ENCODE measurements at places on chromosomes 1 and 21. TPM values are rescaled to one million over a fixed set of nuclear protein-coding genes. Genes with fewer than 3 reads are reported as not detected.

DNA sequence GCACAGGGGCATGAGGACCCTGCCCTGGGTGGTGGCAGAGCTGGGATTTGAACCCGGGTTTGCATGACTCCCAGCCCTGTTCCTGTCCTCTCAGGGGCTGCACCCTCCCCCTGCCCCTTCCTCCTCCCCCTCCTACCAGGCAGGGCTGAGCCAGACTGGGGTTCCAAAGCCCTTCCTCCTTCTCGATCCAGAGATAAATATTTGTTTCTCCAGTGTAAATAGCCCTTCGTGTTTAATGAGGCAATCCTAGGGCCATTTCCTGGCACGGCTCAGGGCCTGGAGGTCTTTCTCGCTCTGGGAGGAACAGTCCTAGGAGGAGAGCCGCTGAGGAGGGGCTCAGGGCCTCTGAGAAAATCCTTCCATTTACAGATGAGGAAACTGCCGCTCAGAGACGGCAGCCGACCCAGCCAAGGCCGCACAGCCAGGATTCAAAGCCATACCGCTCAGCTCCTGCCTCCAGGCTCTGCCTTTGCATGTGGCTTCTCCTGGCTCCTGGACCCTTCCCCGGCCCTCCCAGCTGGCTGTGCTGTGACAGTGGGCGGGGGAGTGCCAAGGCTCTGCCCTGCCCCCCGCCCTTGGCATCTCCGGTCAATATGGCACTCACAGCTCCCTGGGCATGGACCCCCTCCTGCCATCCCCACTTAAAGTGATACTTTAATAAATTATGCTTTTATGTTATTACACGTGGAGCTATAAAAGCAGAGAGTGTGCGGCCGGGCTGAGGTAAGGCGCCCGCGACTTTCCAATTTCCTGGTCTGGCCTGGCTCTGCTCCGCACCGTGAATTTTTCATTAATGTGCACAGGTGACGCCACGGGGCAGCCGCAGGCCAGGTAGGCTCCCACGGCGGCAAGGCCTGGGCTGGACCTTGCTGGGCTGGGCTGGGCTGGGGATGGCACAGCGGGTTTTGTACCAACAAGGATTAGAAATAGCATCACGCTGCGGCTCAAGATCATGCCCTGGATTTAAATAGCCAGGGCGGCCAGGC, 114.7 kb upstream of the WNT4 start:
- no peak overlapping the region for H3K27ac ChIP-seq
- H3K36me3 ChIP-seq: no peaks in the 10 kb centered on the region
- no peak overlapping the region for H3K4me3 ChIP-seq
- no peaks in the 10 kb centered on the region for H3K4me1 ChIP-seq
- DNase-seq: no peak

- H3K4me3 ChIP-seq: no peak overlapping the region
- H3K4me1 ChIP-seq: no peaks in the 10 kb centered on the region
- no peak overlapping the region for H3K27ac ChIP-seq
- peaks cover 4% of the 10 kb centered on the region for H3K36me3 ChIP-seq
Observed at GRCh38 chr1:1665815-1666251, 7.0 kb upstream of the CDK11B start.

DNA sequence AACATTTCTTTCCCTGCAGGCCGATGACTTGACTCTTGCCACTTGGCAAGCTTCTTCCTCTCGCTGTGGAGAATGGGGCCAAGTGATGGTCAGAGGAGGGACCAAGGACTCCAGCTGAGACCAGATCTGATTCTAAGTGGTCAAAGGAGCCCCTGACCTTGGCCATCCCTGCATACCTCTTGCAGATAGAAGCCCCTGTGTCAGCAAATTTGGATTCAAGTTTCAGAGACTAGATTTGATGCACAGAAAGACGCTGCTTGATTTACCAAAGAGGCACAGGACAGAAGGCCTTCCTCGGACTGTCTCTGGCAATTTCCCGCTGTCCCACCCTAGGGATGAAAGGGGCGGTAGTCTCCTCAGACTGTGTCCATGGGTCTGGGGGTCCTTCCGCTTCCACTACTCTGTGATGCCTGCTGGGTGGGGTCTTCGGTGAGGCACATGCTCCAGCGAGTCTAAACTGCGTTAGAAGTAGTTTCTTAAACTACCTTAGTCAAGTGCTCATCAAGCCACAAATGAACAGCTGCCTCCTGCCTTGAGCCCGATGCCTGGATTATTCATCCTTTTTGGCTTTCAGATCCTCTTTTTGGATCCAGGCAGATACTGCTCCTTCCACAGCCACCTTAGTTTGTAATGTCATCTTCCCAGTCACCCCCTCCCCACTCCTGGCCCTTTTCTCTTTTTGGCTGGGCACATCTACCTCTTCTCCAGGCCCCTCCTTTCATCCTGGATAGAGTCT, 31.8 kb upstream of the RBM15 start:
- no peak overlapping the region for H3K4me3 ChIP-seq
- no peak for DNase-seq
- no peak overlapping the region for H3K27ac ChIP-seq
- no peaks in the 10 kb centered on the region for H3K4me1 ChIP-seq
- H3K36me3 ChIP-seq: no peaks in the 10 kb centered on the region

- H3K27ac ChIP-seq: no peak overlapping the region
- DNase-seq: no peak
- no peaks in the 10 kb centered on the region for H3K27me3 ChIP-seq
- peaks cover 25% of the 10 kb centered on the region for H3K36me3 ChIP-seq
Observed at GRCh38 chr1:67005068-67005467, 48.9 kb downstream of the SLC35D1 start.

DNA sequence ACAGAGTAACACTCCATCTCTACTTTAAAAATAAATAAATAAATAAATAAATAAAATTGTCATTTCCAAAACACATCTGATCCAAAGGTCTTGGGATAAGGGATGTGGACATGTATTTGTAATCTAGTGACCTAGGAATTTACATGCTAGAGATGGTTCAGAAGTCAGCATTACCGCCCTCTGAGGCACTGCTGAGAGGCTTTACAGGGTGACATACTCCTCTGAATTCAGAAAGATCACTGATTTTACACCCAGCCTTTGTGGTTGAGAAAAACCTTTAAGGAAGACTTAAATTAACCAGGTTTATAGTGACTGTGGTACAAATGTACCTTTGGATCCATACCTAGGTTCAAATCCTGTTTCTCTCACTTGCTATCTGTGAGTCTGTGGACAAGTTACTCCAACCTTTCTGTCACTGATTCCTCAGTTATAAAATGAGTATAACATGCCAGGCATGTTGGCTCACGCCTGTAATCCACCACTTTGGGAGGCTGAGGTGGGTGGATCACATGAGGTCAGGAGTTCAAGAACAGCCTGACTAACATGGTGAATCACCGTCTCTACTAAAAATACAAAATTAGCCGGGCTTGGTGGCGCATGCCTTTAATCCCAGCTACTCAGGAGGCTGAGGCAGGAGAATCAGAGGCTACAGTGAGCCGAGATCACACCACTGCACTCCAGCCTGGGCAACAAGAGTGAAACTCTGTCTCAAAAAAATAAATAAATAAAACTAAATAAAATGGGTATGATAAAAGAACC, 20.1 kb downstream of the OSBPL9 start:
- peaks cover 3% of the 10 kb centered on the region for H3K4me1 ChIP-seq
- no peak overlapping the region for H3K27ac ChIP-seq
- no peaks in the 10 kb centered on the region for H3K27me3 ChIP-seq
- no peaks in the 10 kb centered on the region for H3K36me3 ChIP-seq
- H3K4me3 ChIP-seq: no peak overlapping the region

DNA sequence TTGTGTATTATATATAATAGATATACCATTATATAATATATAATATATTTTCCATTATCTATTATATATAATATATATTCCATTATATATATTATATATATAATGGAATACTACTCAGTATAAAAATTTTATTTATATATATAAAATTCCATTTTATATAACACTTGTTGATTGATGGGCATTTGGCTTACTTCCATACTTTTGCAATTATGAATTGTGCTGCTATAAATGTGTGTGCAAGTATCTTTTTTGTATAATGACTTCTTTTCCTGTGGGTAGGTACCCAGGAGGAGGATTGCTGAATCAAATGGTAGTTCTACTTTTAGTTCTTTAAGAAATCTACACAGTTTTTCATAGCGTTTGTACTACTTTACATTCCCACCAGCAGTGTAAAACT, 1211.1 kb downstream of the NCAM2 start:
- no peak overlapping the region for H3K27ac ChIP-seq
- no peak overlapping the region for H3K4me3 ChIP-seq
- H3K36me3 ChIP-seq: peaks cover 9% of the 10 kb centered on the region
- H3K4me1 ChIP-seq: no peaks in the 10 kb centered on the region
- H3K27me3 ChIP-seq: no peaks in the 10 kb centered on the region
- no peak for DNase-seq

- DNase-seq: no peak
- peaks cover 34% of the 10 kb centered on the region for H3K4me1 ChIP-seq
- H3K27me3 ChIP-seq: no peaks in the 10 kb centered on the region
- peak overlapping the region; percentile 14 for H3K27ac ChIP-seq
- no peaks in the 10 kb centered on the region for H3K36me3 ChIP-seq
Observed at GRCh38 chr1:184745110-184745509, 9.5 kb downstream of the EDEM3 start.

DNA sequence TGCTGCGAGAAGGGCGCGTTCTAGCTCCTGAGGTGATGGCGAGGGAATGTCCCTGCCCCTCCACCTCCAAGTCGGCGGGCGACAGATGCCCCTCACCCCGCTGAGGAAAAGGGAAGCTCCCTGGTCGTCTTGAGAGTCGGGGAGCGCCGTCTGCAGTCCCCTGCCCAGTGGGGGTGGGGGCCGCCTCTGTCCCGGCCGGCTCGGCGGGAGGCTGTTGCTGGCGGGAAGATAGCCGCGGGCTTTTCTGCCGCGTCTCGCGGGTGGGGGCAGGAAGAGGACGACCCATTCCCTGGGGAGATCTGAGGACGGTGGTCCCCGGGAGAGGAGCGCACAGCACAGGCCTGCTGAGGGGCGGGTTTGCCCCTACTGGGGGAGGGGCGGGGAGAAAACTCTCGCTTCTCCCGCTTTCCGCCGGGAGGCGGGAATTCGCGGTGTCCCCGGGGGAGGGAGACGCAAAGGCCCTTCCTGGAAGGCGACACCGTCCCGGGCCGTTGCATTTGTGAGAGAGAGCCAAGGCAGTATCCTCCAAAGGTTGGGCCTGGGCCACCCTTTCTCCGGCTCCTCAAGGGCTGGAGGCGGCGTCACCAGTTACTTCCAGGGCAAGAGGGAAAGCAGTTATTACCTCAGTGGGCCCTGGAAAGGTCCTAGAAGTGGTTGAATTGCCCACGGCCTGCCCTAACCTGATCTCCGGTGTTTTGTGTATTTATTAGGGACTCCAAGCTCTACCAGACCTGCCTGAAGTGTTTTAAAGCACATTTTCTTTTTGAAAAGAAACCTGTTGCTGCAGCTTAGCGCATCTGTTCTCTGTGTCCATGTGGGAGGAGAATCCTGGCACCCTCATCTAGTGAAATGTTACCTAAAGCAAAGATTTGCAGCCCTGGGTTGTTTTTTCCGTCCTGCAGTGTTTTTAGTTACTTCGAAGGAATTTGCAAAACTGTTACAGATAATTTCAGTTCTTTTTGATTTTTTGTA, 648 bp downstream of the S100PBP start:
- H3K27me3 ChIP-seq: no peaks in the 10 kb centered on the region
- peak; percentile 68 for DNase-seq
- peak overlapping the region; percentile 82 for H3K4me3 ChIP-seq
- peaks cover 31% of the 10 kb centered on the region for H3K4me1 ChIP-seq
- H3K27ac ChIP-seq: peak overlapping the region; percentile 74
- H3K36me3 ChIP-seq: peaks cover 24% of the 10 kb centered on the region

DNA sequence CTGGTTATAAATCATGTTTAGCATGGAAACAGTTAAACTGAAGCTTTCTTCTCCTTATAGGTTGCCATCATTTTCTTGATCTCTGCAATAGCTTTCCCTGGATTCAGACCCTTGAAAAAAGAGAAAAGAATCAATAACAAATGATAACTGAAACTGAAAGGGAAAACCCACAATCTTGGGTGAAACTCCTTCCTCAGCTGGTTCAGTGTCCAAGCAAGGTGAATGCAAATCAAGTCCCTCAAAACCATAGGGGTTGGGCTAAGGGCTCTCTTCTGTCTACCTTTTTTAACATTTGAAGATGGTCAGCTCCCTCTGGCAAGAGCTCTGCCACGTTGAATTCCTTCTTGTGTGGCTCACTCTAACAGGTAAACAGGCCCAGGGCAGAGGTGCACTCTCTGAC, 7.1 kb upstream of the ATP13A2 start:
- peaks cover 8% of the 10 kb centered on the region for H3K4me1 ChIP-seq
- no peak for DNase-seq
- H3K4me3 ChIP-seq: no peak overlapping the region

DNA sequence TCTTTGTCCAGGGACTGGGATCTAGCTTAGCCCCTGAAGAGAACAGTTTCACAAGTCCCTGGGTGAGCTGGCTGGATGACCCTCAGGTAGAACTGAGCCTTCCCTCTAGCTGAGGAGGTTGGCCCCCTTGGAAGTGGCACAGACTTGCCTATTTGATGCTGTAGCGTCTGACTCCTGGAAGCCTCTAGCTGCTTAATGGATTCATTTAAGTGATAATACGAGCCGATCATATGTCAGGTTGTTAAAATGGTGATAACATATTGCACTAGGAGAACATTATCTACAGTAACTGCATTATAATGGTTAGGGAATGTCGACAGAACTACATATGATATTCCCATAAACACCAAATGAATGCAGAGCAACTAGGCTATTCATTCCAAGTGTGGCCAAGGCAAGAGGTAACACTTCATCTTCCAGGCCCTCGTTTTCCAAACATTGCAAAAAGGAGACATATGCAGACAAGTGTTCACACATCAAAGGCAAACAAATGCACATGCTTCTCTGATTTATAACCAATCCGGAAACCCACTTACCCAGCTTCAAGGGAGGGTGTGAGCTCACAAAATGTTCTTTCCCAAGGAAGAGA, 340.1 kb upstream of the PLXNA2 start:
- H3K4me3 ChIP-seq: no peak overlapping the region
- no peaks in the 10 kb centered on the region for H3K4me1 ChIP-seq
- H3K27me3 ChIP-seq: no peaks in the 10 kb centered on the region
- H3K36me3 ChIP-seq: no peaks in the 10 kb centered on the region
- H3K27ac ChIP-seq: no peak overlapping the region
- DNase-seq: no peak

- no peaks in the 10 kb centered on the region for H3K36me3 ChIP-seq
- H3K4me1 ChIP-seq: no peaks in the 10 kb centered on the region
- no peak for DNase-seq
- H3K4me3 ChIP-seq: no peak overlapping the region
- H3K27me3 ChIP-seq: peaks cover 16% of the 10 kb centered on the region
Observed at GRCh38 chr1:153220606-153221303, 3.4 kb downstream of the PRR9 start.

GRCh38 chr1:186662752-186663151, 17.5 kb downstream of the PTGS2 start:
- no peak for DNase-seq
- no peaks in the 10 kb centered on the region for H3K36me3 ChIP-seq
- no peak overlapping the region for H3K4me3 ChIP-seq
- H3K4me1 ChIP-seq: peaks cover 2% of the 10 kb centered on the region

GRCh38 chr1:193654951-193655735, 468.7 kb upstream of the B3GALT2 start:
- H3K27me3 ChIP-seq: no peaks in the 10 kb centered on the region
- no peaks in the 10 kb centered on the region for H3K4me1 ChIP-seq
- peaks cover 10% of the 10 kb centered on the region for H3K36me3 ChIP-seq
- DNase-seq: no peak
- H3K4me3 ChIP-seq: no peak overlapping the region

- H3K4me1 ChIP-seq: no peaks in the 10 kb centered on the region
- no peaks in the 10 kb centered on the region for H3K36me3 ChIP-seq
- no peak overlapping the region for H3K4me3 ChIP-seq
- peaks cover 5% of the 10 kb centered on the region for H3K27me3 ChIP-seq
- H3K27ac ChIP-seq: no peak overlapping the region
Observed at GRCh38 chr1:209342441-209343175, 240.9 kb upstream of the CAMK1G start.

Gene PAX7
- total RNA-seq: not detected

Gene ARHGEF19
- 14.0 TPM for total RNA-seq

Gene IFI44L
- 3.8 TPM for total RNA-seq

Gene USP33
- total RNA-seq: 55.0 TPM

Gene PLA2G2A
- total RNA-seq: not detected

Gene CD164L2
- total RNA-seq: not detected

Measured in natural killer cell treated with Interleukin-12 subunit alpha and Interleukin-12 subunit beta and Interleukin-15 and Interleukin-18, amount 100 ng/mL, for 72 hours (primary cell).